ENCODE measurements at places on chromosomes 2 and 18. TPM values are rescaled to one million over a fixed set of nuclear protein-coding genes. Genes with fewer than 3 reads are reported as not detected.

The VPS54 gene
- total RNA-seq, result 18.7 TPM

The OLA1 gene
- total RNA-seq, result 93.7 TPM

The GKN2 gene
- total RNA-seq, result not detected

The SALL3 gene
- not detected for total RNA-seq

The NPAS2 gene
- total RNA-seq, result 4.8 TPM

The RNF138 gene
- total RNA-seq, result 74.5 TPM

The IL1R1 gene
- 0.11 TPM for total RNA-seq

The RASGRP3 gene
- total RNA-seq, result 5.2 TPM

The MOGAT1 gene
- not detected for total RNA-seq

The REG3G gene
- total RNA-seq, result not detected

The PPP1R1C gene
- total RNA-seq, result not detected

The NAB1 gene
- 27.0 TPM for total RNA-seq

The CNRIP1 gene
- not detected for total RNA-seq

The MC5R gene
- 0.09 TPM for total RNA-seq
